ENCODE measurements at places on chromosomes 4 and X.

GRCh38 chr4:38985410-38986100 lies 46.7 kb downstream of the TMEM156 start:
- DNase-seq: no peak

DNA sequence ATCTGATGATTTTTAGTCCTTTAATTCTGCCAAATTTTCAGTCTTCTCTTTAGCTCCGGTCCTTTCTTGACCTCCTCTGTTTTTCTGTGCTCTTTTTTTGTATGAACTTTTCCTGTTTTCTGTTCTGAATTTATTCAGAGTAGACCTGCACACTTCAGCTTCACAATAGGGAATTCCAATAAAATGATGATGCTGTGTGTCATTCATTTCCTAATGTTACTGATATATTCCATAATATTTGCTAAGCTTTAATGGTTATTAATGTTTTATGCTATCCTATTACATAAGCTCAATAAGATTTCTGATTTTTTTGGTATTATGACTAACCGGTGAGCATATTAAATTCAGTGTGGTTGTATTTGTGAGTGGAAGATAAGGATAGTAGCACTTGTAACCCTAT lies 13.9 kb upstream of the MAD2L1 start:
- no peak for DNase-seq

- DNase-seq: no peak
Measured at GRCh38 chrX:10195425-10195824, 38.6 kb downstream of the CLCN4 start.

DNA sequence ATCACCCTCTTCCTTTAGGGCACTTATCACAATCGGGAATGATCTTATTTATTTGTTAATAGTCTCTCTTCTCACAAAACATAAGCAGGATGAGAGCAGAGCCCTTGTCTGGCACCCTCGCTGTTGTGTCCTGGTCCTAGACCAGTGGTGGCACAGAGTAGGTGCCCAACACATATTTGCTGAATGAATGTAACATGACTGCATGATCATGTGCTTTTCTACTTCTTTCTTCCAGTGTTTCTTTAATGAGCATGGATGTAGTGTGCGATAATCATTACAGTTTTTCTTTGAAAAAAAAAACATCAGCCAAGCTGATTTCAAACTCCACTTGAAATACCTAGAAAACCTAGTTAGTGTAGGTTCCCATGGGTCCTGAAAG lies 164.1 kb downstream of the CHIC2 start:
- DNase-seq: no peak

- no peak for DNase-seq
Measured at GRCh38 chr4:109077505-109077904, 225.0 kb downstream of the COL25A1 start.

- no peak for DNase-seq
Measured at GRCh38 chr4:65635051-65635821, 35.1 kb downstream of the EPHA5 start.

DNA sequence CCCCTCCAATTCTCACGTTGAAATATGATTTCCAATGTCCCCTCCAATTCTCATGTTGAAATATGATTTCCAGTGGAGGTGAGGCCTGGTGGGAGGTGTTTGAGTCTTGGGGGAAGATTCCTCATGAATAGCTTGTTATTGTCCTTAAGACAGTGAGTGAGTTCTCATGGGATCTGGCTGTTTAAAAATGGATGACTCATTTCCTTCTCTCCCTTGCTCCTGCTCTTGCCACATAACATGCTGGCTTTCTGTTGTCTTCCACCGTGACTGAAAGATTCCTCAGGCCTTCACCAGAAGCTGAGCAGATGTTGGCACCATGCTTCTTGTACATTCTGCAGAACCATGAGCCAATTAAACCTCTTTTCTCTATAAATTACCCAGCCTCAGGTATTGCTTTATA lies 346.8 kb upstream of the TECRL start:
- DNase-seq: no peak

GRCh38 chr4:53432528-53433424 lies 55.3 kb downstream of the FIP1L1 start:
- DNase-seq: no peak

- no peak for DNase-seq
Measured at GRCh38 chrX:69615342-69615741, 571 bp upstream of the EDA start.

GRCh38 chr4:170949084-170949483 lies 859.3 kb upstream of the AADAT start:
- no peak for DNase-seq

- no peak for DNase-seq
Measured at GRCh38 chr4:47668810-47669408, 169.0 kb downstream of the CORIN start.

DNA sequence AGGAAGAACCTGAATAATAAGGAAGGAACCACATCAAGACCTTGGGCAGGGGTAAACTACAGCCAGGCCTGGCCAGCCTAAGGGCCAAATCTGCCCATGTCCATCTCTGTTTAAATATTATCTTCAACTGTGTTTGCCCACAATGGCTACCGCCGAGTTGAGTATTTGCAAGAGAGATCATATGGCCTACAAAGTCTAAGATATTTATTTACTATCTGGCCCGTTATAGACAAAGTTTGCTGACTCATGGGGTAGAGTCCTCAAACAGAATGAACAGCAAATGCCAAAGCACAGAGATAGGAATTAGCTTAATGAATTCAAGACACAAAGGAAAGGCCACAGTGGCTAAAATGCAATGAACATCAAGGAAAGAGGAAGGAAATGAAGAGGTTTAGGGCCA lies 44.8 kb downstream of the RPS6KA3 start:
- no peak for DNase-seq

GRCh38 chrX:8749697-8750096 lies 17.8 kb upstream of the ANOS1 start:
- no peak for DNase-seq

DNA sequence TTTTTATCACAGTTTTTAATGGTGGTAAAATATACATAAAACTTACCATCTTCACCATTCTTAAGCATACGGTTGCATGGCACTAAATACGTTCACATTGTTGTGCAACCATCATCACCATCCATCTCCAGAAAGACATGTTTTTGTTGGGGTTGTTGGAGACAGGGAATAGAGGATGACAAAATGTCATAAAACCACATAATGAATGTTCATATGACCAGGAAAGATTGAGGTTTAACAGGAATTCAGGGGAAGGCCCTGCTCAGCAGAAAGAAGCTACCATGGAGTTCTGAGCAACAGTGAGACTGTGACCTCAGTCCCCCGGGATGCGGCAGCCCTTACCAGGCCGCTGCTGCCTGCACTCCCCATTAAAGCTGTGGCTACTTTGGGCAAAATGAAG lies 63.9 kb upstream of the TRIM2 start:
- no peak for DNase-seq

Data from stimulated activated CD4-positive, alpha-beta T cell treated with anti-CD3 and anti-CD28 coated beads, Interleukin-15, amount 100 ng/mL, for 1 hour (primary cell).